Activated CD8-positive, alpha-beta memory T cell treated with anti-CD3 and anti-CD28 coated beads, Interleukin-2, amount 50 U/mL, for 4 hours (primary cell): ENCODE measurements at places on chromosomes 16 and 17.

- peak; percentile 36 for DNase-seq
Measured at GRCh38 chr16:87416826-87417527, 24.8 kb downstream of the MAP1LC3B start.

- no peak for DNase-seq
Measured at GRCh38 chr16:72858665-72859493, 189.0 kb downstream of the ZFHX3 start.

- peak; percentile 45 for DNase-seq
Measured at GRCh38 chr17:56593646-56594319, at the start of gene NOG. Gene NOG (plus strand): TSS chr17:56593699. CDS start chr17:56594224, 525 bp downstream.

- peak; percentile 82 for DNase-seq
Measured at GRCh38 chr17:58328195-58329034, at the start of gene TSPOAP1. Gene TSPOAP1 (minus strand): TSS chr17:58328795. CDS start chr17:58327920, 875 bp downstream.

DNA sequence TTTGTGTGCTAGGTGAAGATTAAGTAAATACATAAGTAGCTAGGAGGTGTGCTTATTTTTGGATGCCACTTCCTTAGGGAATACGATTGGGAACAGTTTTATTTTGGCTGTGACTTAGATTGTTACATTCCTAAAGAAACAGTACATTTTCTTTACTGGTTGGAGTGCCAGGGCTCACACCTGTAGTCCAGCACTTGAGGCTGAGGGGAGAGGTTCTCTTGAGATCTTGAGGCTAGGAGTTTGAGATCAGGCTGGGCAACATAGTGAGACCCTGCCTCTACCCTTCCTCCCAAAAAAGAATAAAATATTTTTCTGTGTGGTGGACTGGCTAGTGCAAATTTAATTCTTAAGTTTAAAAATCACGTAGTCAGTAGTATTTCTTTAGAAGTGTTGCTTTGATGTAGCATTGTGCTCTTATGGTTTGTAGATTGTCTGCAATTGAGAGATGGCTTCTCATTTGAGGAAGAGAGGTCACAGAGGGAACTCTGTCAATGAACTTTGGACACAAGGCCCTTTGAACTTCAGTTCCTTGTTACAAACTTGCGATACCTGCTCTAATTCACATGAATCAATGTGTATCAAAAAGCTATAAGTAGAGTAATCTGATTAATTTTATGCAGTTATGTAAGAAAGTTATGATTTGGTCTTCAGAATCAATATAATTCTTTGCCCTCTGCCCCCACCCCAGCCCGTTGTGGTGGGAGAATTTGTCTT lies 7.1 kb downstream of the HAPSTR1 start:
- no peak for DNase-seq

DNA sequence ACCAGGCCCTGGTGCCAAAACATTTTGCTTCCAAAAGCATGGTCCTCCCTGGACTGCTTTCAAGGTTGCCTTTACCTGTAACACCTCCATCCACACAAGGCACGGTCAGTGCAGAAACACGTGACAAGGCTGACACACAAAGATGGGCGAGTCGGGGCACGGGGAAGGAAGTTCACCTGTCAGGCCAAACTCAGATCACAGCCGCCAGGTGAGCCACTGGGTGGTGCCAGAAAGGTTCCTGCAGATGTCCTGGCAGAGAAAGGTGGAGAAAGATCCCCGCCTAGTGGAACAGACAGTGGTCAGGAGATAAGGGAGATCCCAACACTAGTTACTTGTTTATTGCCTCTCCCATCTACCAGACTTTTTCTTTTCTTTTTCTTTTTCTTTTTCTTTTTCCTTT lies 155.3 kb downstream of the AIPL1 start:
- DNase-seq: no peak

GRCh38 chr17:65058593-65058992 lies 2.1 kb upstream of the GNA13 start:
- no peak for DNase-seq

GRCh38 chr17:38815576-38816193 lies 9.4 kb downstream of the CWC25 start:
- no peak for DNase-seq

DNA sequence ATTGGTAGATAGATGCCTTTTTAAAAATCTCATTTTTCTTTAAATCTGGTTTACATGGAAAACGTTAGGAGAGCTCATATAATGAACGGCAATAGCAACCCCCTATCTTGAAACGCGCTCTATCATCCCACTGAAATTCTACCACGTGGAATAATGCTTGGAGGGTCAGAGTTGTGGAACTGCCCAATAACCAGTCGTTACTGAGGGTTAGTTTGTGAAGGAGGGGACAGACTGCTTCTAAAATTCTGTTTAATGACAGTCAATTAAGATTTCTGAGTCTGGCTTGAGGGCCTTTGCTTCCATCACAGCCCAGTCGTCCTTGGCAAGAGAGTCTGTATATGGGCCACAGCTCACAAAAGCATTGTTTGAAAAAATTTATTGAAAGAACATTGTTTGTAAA lies 482 bp downstream of the IRF8 start:
- no peak for DNase-seq

DNA sequence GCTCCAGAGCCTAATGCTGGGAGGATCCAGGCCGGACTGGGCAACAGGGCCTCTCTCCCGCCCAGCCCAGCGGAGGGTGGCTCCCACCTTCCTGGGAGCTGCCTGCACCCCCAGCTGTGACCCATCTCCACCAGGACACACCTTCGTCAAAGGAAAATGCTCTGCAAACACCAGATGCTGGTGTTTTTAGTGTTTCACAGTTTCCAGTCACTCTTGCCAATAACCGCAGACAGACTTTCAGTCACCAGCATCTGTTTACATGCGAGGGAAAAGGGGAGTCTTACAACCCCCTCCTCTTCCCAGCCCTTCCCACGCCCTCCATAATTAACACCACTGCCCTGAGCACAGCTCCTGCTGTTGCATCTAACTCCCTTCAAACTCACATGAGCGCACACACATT lies 25.3 kb downstream of the KLHDC4 start:
- DNase-seq: no peak

DNA sequence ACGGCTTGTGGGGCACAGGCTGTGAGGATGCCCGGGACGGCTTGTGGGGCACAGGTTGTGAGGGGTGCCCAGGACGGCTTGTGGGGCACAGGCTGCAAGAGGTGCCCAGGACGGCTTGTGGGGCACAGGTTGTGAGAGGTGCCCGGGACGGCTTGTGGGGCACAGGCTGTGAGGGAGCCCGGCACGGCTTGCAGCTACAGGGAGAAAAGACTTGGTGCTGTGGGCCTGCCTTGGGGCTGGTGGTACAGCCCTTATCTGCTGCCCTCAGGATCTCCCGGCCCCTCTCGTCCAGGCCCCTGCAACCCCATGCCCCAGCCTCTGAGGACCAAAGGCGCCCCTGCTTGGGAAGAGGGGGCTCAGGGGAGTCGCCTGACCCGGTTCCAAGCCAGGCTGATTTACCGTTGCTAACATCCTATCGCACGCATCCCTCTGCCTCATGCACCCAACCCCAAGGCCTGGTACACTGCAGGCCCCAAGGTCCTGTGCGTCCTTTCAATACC lies 5.0 kb upstream of the HBM start:
- no peak for DNase-seq

DNA sequence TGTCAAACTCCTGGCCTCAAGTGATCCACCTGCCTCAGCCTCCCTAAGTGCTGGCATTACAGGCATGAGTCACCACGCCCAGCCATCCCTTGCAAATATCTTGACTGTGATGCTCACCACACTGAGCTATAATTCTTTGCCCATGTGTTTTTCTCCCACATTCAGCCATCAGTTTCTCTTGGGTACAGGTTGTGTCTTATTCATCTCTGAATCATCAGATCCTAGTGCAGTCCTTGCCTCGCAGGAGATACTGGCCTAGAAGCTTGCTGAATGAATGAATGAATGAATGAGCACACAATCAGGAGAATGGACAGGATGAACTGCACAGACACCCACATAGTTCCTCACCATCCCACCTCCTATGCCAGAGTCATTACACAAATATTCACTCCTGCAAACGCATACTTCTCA lies 24.4 kb upstream of the ETV4 start:
- no peak for DNase-seq

- no peak for DNase-seq
Measured at GRCh38 chr16:25951999-25952398, 260.2 kb downstream of the HS3ST4 start.

DNA sequence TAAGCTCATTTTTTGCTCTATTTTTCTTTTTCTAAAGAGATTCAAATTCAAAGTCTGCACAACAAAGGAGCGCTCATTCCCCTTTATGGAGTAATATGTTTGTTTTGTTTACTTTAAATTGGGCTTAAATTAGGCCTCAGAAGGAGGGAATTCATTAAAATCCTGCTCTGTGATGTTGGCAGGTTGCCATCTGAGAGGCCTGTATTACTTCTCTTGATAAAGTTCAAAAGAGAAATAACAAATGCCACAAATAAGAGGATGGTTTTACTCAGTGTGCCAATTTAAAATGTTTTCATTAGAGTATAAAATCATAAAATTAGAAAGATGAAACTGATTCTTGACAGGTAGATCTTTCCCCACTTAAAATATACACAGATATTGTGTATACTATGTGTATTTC lies 54.5 kb upstream of the HLF start:
- no peak for DNase-seq

DNA sequence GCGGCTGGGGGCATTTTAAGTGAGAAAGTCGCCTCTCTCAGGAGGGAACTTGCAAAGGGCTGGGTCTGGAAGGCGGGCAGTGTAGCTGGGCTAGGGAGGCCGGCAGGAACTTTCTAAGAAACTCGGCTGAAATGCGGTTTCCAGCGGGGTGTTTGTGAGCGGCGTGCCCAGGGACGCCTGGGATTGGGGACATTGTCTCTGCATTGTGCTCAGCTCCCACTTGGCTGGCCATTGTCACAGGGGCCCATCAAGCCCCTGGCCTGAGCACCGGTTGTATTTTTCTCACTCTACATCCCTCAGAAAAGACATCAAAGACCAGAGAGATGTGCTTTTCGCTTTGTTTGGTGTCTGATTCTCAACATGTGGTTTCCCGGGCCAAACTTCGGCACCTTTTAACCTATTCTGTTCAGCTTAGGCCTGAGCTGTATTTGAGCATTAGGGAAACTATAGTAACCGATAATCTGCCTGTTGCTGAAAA lies 291.1 kb upstream of the IRX3 start:
- DNase-seq: no peak

GRCh38 chr16:31397096-31397660 lies 4.0 kb downstream of the ITGAD start:
- DNase-seq: no peak

GRCh38 chr16:11372073-11372828 lies 27.0 kb downstream of the RMI2 start:
- no peak for DNase-seq

DNA sequence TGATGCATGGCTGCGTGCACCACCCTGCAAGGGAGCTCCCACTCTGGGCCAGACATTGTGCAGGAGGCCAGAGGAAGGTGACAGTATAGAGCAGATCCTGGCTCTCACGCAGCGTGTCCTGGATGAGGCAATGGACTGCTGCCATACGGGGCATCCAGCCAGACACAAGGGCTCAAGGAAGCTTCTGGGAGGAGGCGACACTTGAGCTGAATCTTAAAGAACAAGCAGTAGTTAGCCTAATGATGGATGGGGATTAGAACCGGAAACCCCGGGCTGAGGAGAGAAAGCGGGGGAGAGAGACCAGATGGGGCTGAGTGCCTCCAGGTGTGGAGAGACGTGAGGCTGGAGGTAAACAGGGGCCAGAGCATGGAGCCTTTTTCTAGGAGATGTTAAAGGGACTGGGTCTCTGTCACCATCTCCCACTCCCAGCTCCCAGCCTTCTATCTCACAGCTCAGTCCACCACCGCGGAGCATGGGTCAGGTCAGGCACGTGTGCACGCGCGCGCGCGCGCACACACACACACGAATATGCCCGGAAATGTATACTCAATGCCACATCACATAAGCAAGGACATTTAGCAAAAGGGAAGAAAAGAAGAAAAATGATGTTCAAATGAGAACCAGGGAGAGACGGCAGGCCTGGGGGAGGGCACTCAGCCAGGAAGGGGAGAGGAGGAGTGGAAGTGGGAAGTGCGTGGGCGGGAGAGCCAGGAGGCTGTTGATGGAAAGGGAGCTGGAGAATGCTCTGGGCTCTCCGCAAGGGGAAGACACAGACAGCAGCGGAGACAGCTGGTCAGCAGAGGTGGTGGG lies 46.3 kb downstream of the CCDC42 start:
- DNase-seq: no peak

DNA sequence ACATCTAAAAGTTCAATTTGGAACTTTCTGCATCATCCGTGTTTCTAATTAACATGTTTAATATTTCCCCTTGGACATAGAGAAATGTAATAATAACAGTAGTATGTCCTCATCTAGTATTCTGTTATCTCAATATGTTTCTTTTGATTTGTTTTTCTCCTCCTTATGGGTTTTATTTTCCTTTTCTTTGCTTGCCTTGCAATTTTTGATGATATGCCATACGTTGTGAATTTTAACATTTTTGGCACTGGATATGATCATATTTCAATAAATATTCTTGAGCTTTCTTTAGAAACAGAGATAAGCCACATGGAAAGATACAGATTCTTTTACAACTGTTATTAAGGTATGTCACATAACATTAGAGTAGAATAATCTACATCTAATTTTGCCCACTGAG lies 1316.2 kb downstream of the CDH8 start:
- no peak for DNase-seq

GRCh38 chr16:10266809-10267208 lies 84.6 kb upstream of the GRIN2A start:
- DNase-seq: no peak

DNA sequence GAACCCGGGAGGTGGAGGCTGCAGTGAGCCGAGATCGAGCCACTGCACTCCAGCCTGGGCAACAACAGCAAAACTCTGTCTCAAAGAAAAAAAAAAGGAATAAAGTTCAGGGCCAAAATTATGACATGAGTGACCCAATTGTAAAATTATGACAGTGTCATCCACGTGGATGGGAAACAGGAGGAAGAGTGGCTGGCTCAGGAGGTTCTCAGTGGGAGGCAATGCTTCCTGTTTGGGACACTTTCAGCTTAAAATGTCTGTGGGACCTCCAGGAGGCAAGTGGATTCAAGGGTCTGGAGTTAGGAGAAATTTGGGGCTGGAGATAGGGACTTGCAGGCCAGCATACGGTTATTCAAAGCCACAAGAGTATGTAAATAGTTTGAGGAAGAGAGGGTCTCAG lies 8.0 kb upstream of the STX4 start:
- no peak for DNase-seq

DNA sequence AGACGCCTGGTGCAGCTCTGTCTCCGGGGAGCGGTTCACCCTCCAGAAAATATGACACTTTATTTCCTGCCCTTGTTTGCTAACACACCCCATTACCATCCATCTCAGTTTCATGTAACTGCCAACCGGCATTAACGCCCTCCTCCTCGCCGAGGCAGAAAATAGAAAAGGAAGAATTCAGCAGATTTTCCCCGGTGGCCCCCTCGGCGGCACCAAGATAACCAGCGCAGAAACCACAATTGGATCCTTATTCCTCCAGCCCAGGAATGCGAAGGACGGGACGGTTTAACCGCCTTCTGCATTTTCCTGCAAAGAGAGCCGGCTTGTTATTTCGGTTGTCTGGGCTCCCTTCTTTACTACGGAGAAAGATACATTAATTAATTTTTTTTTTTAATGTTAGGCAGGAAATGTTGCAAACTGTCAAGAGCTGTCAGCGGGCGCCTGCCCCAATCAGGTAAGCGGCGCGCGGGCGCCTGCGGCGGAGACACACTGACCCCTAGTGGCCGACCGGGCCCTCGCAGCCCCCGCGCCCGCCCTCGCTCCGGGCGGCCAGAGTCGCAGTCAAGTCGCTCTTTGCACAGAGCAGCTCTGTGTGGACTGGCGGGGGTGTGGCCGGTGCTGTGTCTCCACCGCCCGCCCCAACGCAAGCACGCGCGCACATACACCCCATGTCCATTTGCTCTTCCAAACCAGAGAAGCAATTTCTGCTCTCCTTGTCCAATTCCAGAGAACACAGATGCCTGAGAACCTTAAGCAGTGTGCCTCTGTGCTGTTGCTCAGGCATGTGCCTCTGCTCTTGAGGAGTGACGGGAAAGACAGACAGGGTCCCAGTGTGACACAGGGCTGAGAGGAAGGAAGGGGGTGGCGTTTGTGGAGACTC lies 53.6 kb downstream of the C17orf67 start:
- peak; percentile 86 for DNase-seq
